ENCODE measurements at places on chromosomes 2 and 18.

- DNase-seq, result peak; percentile 3
These were observed 29.0 kb upstream of the ALPP start for GRCh38 chr2:232349546-232349945.

DNA sequence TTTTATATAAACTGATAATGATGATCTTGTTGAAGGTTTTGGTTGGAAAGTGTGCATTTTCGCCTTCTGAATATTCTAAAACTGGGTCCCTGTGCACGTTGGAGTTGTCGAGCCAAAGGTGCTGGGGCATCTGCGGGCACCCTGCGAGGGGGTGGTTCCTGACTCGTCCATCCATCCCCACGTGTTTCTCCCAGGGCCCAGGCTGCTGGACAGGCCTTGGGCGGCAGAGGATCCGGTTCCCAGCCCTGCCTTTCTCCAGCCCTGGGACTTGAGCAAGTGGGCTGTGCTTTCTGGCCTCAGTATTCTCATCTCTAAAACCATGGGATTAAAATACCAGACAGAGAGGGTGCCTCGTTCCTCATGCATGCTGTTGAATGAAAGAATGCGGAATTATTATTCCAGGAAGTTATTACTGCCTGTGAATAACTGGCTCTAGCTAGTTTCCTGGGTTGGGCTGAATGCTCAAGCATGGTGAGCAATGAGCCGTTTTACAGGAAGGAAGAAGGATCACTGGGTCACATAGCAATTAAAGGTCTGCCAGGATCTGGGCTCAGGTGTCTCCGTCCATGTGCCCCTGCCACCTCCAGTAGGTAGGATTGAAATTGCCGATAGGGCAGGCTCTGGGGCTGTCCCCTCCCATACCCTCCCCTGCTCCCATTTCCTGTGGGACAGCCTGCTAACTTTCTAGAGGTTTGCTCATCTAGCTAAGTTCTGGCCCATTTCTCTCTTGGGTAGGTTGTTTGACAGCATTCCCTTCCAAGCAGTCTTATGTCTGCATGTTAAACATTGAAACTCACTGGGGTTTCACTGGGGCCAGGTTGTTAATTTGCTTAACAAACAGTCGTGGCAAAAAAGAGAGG, 77.2 kb upstream of the HS6ST1 start:
- no peak for DNase-seq

- no peak for DNase-seq
These were observed 84.0 kb downstream of the HDAC4 start for GRCh38 chr2:239316562-239317465.

- no peak for DNase-seq
These were observed 181.1 kb upstream of the ACAA2 start for GRCh38 chr18:49994410-49994809.

DNA sequence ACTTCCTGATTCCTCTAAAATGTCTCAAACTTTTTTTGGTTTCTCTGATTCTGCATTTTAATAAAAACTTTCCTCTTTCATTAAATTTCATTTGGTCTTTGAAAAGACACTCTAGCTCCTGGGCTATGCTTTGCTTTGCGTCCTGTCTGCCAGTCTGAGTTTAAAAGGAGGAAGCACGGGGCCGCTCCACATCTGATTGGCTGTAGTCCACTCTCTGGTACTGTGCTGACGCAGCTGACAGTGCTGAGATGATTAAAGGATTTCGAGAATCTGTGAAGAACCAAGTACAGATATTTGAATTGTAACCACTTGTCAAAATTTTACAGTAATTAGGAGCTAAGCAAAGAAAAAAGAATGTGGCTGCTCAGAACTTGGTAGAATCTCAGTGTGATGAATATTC, 199.6 kb upstream of the HNMT start:
- no peak for DNase-seq

GRCh38 chr2:23399674-23400261, 14.8 kb downstream of the KLHL29 start:
- no peak for DNase-seq

DNA sequence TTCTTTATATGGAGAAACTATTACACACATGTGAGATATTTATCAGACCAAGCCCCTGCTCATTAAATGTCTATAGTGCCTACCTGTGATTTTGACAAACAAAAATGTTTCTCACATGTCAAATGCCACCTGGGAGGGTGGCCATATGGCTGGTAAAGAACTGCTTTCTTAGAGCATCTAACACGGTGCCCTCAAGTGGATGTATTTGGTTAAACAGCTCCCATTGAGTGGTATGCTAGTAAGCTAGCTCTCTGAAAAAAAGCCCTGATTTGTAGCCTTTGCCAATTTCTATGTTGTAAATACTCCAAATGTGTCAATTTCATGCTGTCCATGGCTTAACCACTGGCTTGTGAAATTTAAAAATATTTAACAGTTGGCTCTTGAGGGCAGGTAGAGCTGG, 94.6 kb downstream of the PMAIP1 start:
- DNase-seq, result no peak

- no peak for DNase-seq
These were observed 55.4 kb upstream of the CCBE1 start for GRCh38 chr18:59752666-59753065.

GRCh38 chr2:186697536-186697935, 3.7 kb downstream of the FAM171B start:
- no peak for DNase-seq

- DNase-seq, result peak; percentile 91
These were observed at the start of gene PLEKHH2 for GRCh38 chr2:43637030-43637803. TSS of gene PLEKHH2 (plus strand) at chr2:43637260. CDS start at chr2:43644674, 7,414 bp downstream.

DNA sequence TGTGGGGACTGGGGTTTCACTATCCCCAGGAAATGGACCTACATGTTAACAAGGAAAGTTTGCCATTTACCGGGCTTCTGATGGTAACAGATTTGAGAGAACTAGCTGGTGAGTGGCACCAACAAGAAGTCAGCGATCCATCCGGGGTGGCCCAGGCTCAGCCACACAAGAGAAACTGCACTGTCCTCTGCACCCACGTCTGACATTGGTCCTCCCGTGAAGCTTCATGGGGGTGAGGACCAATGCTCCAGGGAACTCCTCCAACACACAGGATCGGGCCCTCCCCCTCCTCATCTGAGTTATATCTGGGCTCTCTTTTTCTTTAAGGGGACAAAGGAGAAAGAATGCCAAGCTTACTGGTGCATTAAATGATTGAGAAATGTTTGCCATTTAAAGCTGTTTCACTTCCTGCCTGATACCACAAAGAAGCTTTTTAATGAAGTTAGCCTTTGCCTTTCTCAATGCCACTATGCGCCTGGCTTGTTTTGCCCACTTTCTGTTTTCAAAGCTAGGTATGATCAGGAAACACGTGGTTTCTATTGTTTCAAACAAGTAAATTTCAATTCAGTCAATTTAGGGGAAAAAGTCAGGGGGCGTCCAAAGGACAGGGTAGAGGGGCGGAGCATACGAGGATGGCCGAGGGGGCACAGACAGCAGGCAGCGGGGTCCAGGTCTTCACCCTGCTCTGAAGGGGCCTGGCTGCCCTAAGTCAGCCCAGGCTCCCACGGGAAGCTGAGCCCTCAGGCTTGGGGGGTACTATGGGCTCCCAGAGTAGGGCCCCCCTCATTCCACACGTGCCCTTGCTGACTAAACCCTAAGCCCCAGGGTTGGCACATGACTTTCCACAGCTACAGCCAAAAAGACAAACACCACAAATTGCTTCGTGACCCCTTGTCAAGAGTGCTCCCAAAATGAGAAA, 204.0 kb upstream of the ID2 start:
- DNase-seq, result peak; percentile 58

- DNase-seq, result no peak
These were observed 313.1 kb downstream of the PDE11A start for GRCh38 chr2:177759443-177759842.

DNA sequence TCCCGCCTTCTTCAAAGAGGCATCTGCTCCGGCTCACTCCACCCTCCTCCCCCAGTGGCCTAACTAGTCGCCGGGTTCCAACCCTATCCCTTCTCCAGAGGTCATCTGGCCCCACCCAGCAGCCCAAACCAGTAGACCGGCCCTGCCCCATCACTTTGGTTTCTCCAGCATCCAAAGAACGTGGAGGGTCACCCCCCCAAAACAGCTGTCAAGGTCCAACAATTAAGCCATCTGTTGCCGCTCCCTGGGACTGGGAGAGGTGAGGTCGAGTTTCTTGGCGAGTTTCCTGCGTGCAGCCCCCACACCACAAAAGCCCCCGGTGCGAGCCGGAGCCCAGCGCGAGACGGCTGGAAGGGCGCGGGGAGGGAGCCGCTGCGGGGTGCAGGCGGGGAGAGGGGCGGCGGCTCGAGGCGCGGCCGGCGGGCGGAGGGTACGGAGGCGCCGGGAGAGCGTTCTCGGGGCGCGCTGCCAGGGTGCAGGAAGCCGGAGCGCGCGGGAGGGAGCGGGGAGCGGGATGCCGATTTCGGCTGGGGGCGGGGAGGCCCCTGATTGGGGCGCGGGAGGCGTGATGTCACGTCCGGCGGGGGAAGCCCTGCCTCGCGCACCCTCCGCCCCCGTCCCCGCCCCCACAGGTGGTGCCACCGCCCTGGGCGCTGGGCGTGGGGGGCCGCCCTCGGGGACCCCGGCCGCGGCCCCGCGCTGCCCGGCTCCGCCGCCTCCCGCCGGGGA, 571 bp upstream of the GPC1 start:
- DNase-seq, result peak; percentile 95

- peak; percentile 44 for DNase-seq
These were observed 52.0 kb downstream of the KIF5C start for GRCh38 chr2:148926981-148927401.

- no peak for DNase-seq
These were observed 68.1 kb downstream of the LAMA3 start for GRCh38 chr18:23757437-23757733.

- no peak for DNase-seq
These were observed 4.2 kb downstream of the OTX1 start for GRCh38 chr2:63054841-63055225.

- DNase-seq, result no peak
These were observed 160.4 kb upstream of the PID1 start for GRCh38 chr2:229431327-229431954.

GRCh38 chr2:239250216-239251081, 150.4 kb downstream of the HDAC4 start:
- DNase-seq, result no peak

DNA sequence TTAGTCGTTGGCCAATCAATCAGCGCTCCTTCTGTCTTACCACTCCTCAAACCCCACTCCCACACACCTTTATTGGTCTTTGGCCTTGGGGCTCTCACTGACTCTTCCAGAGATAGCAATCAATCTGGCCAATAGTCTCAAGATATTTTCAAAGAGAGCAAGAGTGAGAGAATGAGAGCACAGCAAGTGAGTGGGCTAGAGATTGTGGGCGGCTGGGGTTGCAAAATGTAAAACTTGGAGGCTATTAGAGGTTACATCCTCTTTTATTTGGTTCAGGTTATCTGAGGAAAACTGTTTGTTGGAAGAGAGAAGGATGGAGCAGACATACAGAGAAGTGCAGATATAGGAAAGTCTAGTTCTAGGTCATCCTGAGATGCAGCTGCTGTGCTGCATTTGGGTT, 32.8 kb downstream of the TACR1 start:
- no peak for DNase-seq

DNA sequence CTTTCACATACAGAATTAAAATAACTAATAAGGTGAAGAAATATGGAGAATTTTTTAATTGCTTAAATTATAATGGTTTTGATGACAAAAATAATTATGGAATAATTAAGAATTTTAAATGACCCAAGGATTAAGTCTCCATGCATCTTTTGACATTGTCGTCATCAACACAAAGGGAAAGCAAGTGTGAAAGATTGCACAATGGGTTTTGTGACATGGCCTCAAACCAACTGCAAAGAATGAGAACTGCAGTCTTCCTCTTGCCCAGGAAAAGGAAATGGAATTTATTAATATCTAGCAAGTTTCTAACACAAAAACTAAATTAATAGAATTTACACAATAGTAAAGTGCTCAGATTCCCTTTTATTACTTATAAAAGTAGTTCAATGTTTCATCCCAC, 329.1 kb upstream of the PKDCC start:
- no peak for DNase-seq

- no peak for DNase-seq
These were observed 2.4 kb downstream of the FTCDNL1 start for GRCh38 chr2:199848389-199849130.

GRCh38 chr2:26615860-26616705, 25.1 kb downstream of the CIB4 start:
- DNase-seq, result no peak

DNA sequence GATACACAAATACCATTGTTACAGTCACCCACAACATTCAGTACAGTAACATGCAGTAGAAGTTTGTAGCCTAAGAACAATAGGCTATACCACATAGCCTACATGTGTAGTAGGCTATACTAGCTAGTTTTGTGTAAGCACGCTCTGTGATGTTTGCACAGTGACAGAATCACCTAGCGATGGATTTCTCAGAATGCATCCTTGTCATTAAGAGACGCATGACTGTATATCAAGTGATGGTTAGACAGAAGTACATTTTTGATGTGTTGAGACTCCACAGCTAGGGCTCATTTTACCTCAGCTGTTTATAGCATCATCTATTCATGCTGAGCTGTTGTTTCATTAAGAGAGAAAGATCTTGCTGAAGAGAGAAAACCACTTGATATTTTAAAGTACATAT, 19.4 kb downstream of the PLEKHA3 start:
- no peak for DNase-seq

- no peak for DNase-seq
These were observed 51.4 kb upstream of the APCDD1 start for GRCh38 chr18:10402871-10403559.

GRCh38 chr2:181859123-181859522, 32.4 kb upstream of the ITPRID2 start:
- DNase-seq, result no peak

- no peak for DNase-seq
These were observed 382.6 kb downstream of the EPHA4 start for GRCh38 chr2:221189431-221190067.

- no peak for DNase-seq
These were observed 3.9 kb downstream of the NEB start for GRCh38 chr2:151730262-151730975.

GRCh38 chr2:9867881-9868280, 24.6 kb downstream of the TAF1B start:
- DNase-seq, result no peak

GRCh38 chr2:150125708-150126107, 361.8 kb downstream of the RND3 start:
- no peak for DNase-seq

DNA sequence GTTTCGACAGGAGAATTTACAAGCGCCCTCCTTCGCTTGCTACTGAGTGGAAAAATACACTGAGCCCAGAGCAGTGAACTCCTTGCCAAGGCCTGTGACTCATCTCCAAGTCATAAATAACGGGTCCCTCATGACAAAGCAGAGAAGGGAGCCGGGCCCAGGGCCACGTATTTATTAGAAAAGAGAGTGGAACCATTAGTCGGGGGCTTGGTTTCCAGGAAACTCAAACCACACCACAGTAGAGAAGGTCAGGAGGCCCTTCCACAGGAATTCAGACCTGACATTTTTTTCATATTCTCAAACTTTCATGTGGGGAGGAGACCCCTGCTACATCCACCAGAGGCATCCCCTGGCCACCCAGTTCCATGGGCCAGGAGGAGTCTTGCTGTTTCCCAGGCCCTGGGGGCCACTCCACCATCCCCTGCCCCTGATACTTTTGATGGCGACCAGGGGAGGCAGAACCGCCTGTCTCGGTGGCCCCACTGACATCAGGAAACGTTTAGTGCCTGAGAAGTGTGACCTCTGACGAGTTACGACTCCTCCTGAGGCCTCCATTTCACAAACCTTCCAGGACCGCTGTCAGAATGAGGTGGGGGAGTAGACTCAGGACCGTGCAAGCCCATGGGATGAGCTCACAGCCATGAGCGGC, 289.7 kb downstream of the DYSF start:
- DNase-seq, result no peak
